ENCODE measurements at places on chromosomes 12 and 14. TPM values are rescaled to one million over a fixed set of nuclear protein-coding genes. Genes with fewer than 3 reads are reported as not detected.

KCNH3 gene
- 0.12 TPM for total RNA-seq

RNU4-1 gene
- total RNA-seq, result not detected

GZMH gene
- not detected for total RNA-seq

NPFF gene
- total RNA-seq, result 0.69 TPM

PSMB5 gene
- total RNA-seq, result 229 TPM

LRP1-AS gene
- total RNA-seq, result not detected

- no peaks in the 10 kb centered on the region for H3K4me1 ChIP-seq
- no peak overlapping the region for H3K27ac ChIP-seq
- no peak overlapping the region for H3K4me3 ChIP-seq
- no peaks in the 10 kb centered on the region for H3K27me3 ChIP-seq
- H3K36me3 ChIP-seq, result no peaks in the 10 kb centered on the region
- DNase-seq, result no peak
Measured at GRCh38 chr12:117552971-117553370, 191.5 kb upstream of the NOS1 start.

- H3K36me3 ChIP-seq, result no peaks in the 10 kb centered on the region
- no peak overlapping the region for H3K4me3 ChIP-seq
- peaks cover 46% of the 10 kb centered on the region for H3K4me1 ChIP-seq
Measured at GRCh38 chr12:64675795-64676194, 65.5 kb downstream of the RASSF3 start.

GRCh38 chr14:93965287-93965821 is 11.0 kb downstream of the ASB2 start:
- H3K27ac ChIP-seq, result no peak overlapping the region
- H3K36me3 ChIP-seq, result no peaks in the 10 kb centered on the region
- H3K4me3 ChIP-seq, result no peak overlapping the region
- H3K4me1 ChIP-seq, result no peaks in the 10 kb centered on the region

All from GM23338 (cell line).